Stimulated activated CD4-positive, alpha-beta T cell treated with anti-CD3 and anti-CD28 coated beads, Interleukin-12 subunit alpha, Interleukin-12 subunit beta, amount 100 ng/mL, for 24 hours (primary cell): ENCODE measurements at places on chromosomes 7 and 10.

DNA sequence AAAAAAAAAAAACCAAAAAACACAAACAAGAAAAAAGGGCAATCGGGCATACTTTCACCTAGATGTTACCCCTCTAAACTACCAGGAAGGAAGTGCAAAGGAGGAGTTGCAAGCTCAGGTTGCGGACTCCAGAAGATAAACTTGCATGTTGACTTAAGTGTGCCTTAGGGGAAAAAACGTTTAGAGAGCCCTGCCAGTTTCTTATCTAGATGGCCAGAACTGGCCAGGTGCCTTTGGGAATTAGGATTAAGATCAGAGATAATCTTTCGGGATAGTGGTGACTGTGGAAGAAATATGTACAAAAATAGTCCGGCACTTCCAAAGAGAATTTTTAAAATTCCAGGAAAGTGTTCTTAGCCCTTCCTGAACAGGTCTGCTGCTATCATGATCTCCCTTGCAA lies 17.6 kb downstream of the EVX1 start:
- DNase-seq = no peak

DNA sequence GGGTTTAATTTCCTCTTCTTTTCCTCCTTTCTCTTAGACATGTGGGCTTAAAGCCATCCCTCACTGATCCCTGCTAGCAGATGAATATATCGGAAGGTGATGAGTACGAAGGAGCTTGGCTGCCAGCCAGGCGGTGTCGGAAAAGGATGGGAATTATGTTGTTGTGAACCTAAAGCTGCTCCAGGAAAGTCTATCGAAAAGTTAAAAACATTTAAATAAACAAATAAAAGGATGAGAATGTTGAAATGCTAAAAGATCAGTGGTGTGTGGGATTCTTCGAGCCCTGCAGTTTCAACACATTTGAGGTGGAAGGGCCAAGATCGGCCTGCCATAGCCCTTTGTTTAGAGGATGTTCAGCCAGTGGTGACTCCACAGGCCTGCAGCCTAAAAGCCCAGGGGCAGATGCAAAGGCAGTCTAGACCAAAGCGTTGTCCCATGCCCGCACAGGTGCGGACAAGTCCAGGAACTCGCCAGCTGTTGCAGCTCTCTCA lies 107.9 kb downstream of the JCAD start:
- DNase-seq = no peak

DNA sequence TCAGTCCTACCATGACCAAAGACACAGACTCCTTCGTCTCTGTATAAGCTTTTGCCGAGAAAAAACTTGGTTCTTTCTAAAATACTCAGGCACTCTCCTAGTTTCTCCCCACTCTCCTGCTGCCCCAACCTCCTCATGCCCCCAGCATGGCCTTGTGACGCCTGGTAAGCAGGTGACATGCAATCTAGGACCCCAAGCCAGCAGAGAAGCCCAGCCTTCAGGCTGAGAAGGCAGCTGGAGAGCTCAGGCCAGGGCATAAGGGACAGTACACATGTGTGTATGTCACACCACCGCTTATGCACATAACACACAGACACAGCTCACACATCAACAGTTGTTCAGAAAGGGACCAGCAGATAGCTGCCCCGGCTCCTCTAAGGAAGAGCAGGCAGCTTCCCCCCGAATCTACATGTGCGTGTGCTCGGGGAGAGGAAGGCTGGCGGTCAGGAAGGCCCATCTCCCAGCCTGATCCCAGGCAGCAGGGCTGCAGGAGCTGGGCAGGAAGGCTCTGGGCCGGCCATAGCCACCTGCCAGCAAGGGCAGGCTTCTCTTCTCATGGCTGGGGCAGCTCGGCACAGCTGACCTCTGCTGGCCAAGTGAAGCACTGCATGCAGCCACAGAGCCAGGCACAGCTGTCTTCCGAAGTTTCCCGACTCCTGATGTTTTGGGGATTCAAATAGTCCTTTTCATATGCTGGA lies 8.5 kb downstream of the DDX56 start:
- peak; percentile 43 for DNase-seq

GRCh38 chr10:78215645-78216044 lies 182.0 kb downstream of the RPS24 start:
- DNase-seq = peak; percentile 8

GRCh38 chr10:114810926-114811325 lies 10.7 kb upstream of the FHIP2A start:
- DNase-seq = no peak

DNA sequence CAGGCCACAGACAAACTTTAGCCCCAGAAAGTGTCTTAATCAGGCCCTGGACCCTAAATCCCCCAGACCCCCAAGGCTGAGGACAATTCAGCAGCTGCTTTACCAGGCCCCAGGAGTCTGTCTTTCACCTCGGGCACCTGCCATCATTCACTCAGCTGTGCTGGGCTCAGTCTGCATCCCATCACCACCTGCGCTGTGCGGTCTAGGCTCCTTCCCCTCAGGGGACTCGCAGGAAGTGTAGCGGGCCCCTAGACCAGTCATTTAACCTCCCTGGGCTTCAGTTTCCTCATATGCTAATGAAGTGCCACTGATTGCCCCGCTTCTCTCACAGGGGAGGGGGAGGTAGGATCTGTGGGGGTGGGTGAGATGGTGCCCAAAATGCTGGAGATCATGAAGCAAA lies 76.4 kb upstream of the ZMIZ1 start:
- no peak for DNase-seq

DNA sequence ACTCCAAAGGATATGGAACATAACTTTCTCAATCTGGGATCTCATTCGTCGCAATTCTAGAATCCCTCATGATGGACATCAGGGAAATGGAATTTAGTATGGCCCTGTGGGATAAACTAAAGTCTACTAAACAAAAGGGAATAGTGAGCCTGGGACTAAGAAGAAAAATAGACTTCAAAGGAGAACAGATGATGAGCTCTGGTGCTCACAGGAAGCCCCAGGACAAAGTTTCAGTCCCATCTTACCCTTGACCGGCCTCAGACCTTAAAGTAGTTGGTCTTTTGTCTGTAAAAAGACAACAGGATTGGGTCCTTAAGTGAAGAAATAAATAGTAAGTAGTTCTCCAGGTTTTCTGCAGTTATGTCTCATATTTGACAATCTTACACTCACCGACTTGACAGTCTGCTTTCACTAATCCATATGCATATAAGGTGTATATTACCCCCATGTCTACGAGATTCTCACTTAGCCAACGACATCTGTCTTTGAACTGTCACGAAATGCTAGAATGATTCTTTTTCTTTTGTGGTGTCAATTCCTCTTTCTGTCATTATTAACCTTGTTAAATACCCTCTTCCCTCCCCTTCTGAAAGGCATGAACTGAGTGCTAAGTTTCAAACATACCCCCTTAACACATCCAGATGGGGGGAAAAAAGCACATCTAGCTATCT lies 10.9 kb upstream of the IKZF1 start:
- DNase-seq = no peak

DNA sequence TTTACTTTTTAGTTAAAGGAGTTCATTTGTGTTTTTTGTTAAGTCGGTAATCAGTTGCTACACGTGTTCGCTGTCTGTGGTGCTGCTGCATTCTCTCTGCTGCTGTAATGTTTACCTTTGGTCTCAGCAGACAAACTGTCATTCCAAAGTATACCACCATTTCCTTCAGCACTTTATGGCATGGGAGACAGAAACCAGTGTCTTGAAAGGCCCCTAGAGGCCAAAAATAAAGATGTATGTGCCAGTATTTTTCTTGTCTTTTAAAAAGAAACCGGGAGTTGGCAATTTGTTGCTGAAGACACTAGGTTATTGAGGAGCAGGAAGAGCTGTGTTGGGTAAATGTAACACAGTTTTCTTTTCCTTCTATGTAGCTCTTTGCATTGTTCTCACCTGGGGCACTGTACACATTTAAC lies 24.1 kb downstream of the ZNF92 start:
- no peak for DNase-seq

- DNase-seq = no peak
Observed at GRCh38 chr7:115869190-115869589, 161.4 kb downstream of the TFEC start.

DNA sequence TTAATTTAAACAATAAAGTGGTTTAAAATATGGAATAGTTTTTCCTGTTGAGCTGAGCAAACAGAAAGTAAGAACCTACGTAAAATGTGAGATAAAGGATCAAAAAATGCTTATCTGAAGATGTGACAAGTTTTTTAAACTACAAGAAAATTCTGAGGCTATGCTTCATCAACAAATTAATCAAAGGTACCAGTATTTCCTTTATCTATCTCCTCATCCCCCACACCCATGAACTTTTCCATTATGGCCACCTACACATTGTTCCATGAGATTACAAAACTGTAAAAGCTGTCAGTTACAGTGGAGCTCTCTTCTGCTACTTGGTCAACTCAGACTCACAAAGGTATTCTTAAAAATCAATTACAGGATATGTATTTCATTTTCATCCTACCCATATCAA lies 77.4 kb downstream of the ARHGAP12 start:
- DNase-seq = no peak

- DNase-seq = no peak
Observed at GRCh38 chr7:74014931-74015330, 13.0 kb upstream of the ELN start.

DNA sequence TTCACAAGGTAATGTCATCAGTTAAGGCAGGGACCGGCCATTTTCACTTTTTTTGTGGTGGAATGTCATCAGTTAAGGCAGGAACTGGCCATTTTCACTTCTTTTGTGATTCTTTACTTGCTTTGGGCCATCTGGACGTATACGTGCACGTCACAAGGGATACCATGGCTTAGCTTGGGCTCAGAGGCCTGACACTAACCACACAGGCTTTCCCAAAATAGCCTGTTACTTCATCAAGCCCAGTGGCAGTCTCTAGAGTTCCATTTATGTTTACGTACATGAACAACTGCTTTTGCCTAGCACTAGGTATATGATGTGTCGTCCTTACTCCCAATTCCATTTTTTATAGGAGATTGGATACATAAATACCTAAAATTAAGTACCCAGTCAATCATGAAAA lies 237.9 kb downstream of the C7orf25 start:
- DNase-seq = no peak

- no peak for DNase-seq
Observed at GRCh38 chr10:28386503-28386868, 83.6 kb upstream of the MPP7 start.

GRCh38 chr10:14608381-14609001 lies 166.2 kb downstream of the FAM107B start:
- no peak for DNase-seq

- DNase-seq = no peak
Observed at GRCh38 chr10:15245530-15245929, 77.0 kb upstream of the NMT2 start.

- DNase-seq = no peak
Observed at GRCh38 chr7:41885748-41886147, 182.9 kb upstream of the INHBA start.

DNA sequence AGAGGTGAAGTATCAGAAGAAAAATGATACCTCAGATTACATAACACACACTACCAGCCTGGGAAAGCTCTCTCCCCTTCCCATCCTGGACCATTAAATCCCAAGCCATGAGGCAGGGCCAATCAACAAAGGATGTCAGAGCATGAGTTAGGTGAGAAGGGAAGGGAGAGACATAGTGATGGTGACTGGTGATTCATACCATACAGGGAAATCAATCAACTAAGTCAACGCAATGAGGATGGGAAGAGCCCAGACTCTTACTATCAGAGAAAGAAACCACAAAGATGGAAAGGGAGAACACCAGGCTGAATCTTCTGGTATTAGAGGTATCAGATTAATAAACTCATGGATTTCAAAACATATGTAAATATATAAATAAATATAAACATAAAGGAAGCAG lies 185.4 kb downstream of the KMT2E start:
- DNase-seq = no peak

DNA sequence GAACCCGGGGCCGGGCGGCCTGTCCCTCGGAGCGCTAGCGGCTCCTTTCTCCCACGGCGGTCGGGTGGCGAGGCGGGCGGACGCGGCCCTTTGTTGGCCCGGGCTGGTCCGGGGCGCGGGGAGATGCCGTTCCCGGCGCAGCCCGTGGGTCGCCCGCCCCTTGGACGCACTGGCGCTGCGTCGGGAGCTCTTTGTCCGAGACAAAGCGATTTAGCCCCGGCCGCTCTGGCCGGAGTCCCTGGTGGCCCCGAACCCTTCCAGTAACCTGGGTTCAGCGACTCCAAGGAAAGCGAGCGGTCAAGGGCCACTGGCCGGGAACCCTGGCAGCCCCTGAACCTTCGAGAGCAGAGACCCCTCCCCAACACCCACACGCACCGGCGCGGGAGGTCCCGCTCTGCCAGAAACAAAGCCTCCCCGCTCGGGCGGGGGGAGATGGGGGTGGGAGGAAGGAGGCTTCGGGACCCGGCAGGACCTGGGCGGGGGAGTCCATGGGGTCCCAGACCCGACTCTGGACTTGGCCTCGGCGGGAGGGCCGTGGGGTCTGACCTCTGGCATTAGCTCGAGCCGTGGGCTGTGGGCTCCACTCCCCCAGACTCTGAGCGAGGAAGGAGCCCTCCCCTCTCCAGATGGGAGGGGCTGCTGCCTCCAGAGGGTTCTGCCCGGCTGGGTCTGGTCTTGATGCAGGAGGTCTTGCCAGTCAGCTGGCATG lies 836 bp downstream of the DPYSL4 start:
- no peak for DNase-seq

DNA sequence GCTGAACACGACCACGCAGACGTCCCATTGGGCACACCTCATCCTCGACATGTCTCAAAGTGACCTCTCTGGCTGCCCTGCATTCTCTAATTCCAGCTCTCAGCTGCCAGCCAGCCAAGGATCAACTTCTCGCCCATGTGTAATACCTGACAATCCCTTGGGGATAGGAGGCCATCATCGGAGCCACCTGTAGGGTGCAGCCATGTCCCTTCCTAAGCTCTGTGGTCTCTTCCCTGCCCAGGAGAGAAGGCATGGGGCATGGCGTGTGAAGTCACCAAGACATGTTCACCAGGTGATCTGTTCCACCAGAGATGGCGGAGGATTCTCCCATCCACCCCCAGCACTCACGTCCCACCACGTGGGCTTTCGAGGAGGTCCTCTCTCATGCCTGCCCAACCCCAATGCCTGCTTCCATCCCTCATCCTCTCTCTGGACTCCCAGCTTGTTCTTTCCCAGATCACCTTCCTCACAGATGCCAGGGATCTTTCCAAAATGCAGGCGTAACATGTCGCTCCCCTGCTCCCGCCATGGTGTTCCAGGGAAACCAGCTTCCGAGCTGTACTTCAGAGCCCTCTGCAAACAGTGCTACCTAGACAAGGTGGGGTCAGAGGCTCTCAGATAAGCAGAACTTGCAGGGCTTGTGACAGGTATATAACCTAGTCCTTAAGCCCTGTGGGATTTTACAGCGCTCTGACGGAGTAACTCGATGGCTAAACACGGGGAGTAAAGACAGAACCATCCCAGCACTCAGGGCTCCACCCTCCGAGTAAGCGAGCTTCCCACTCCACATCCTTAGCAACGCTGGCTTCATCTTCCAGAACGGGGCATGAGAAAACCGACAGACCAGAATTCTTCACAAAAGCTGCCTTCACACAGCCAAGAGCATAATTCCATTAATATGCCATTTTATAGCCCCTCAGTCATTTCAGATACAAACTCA lies 41.1 kb downstream of the BRI3 start:
- no peak for DNase-seq

GRCh38 chr7:9091282-9091681 lies 657.9 kb downstream of the NXPH1 start:
- DNase-seq = no peak
